ENCODE measurements at places on chromosomes 13 and 19. TPM values are rescaled to one million over a fixed set of nuclear protein-coding genes. Genes with fewer than 3 reads are reported as not detected.

Gene DACH1
- 0.84 TPM for total RNA-seq

Gene BRSK1
- 0.42 TPM for total RNA-seq

Gene RFPL4AL1
- 0.33 TPM for total RNA-seq

Gene ZNF414
- total RNA-seq, result 10.3 TPM

Gene ZNF573
- 5.0 TPM for total RNA-seq

Gene AZU1
- 20.2 TPM for total RNA-seq

Gene SHISA2
- total RNA-seq, result under 0.01 TPM

Gene ZNF443
- 7.4 TPM for total RNA-seq

Gene GARIN5A
- 0.70 TPM for total RNA-seq
